GF-D8 (cell line): ENCODE measurements at places on chromosomes 5 and 9.

DNA sequence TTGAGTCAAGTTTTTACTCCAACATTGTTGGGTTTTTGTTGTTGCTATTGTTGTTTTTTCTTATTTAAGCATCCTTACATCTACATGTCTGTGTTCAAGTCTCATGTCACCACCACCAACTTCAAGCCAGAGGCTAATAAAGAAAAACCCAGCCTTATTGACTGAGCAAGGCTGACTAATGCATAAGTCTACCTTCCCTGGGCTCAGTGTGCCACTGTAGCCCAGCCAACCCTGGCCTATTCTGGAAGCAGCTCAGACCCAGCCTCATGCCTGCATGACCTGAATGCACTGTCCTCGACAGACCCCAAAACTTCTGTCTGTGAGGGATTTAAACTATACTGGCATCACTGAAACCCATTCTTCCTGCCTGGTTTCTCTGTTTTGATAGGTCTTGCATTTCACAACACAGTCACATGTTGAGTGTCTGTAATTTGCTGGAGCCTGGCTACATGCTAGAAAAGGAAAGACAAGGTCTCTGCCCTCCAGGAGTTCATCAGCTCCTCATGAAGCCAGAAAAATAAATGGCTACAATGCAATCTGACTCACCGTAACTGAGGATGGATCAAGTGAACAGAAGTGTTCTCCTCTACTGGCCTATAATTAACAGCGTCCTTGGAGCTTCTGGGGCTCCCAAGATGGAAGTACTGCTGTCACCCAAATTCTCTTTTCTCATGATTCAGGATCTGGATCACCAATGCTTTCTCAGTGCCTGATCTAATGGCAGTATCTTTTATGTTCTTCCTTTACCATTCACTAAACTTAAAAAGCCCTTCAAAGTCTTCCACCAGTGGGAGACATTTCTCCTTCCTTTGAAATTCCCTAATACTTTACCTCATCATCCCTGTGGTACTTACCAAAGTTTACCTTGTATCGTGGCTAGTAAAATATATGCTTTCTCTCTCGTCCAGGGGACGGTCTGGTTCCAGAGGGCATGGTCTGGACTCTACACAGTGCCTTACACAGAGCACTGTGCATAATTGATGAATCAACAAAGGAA is 103.9 kb upstream of the IFNE start:
- DNase-seq, result no peak

DNA sequence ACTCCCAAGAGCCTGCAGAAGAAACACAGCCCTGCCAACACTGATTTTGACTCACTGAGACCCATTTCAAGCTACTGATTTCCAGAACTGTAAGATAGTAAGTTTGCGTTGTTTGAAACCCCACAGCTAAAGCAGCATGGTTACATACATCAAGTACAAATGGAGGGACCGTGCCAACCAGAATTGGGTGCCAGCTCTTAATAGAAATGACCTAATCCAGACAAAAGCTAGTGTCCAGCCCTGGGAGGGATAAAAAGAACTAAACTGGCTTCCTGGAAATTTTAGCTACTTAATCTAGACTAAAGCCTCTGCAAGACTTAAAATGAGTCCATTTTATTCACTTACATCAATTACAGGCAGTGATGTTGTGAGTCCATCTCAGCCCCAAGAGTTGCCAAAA is 122.6 kb downstream of the ADAMTS12 start:
- DNase-seq, result no peak

DNA sequence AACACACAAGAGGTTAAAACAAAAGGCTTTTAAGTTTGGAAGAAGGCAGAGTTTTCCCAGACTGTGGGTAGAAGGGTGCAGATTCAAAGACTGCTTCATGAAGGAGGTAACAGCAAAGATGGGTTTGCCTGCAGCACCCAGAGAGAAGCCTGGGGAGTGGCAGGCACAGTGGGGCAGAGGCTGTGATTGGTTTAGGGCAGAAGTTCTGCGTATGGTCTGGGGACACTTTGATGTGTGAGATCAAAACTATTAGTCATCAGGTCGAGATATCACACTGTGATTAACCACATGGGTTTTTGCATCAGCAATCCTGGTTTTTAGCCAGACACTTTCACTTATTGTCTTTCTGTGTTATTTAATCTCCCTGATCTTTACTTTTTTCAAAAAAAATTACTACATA is 188.8 kb upstream of the GLRA1 start:
- DNase-seq, result no peak

DNA sequence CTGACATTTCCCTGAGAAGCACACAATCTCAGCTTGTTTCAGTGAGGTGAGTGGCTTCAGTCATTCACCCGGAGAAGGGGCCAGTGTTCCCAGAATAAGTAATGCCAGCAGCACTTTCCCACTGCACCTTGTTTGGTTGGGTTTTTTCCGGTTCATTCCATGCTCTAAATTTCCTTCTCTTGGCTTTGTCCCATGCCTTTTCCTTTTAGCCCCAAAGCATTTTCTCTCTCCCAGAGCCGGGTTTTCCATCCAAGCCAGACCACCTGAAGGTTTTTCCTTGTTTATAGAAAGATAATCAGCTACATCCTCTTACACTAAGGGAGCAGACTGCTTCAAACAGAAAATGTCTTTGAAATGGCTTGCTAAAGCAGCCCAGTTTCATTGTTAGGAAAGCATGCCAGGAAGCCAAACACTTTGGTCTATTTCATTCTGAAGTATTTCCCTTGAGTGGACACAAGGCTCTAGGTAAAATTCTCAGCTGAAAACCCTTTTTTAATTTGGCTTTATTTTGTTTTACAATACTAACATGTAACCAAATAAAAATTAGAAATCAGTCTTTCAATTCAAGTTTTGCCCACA is 501.6 kb downstream of the DTWD2 start:
- DNase-seq, result no peak

DNA sequence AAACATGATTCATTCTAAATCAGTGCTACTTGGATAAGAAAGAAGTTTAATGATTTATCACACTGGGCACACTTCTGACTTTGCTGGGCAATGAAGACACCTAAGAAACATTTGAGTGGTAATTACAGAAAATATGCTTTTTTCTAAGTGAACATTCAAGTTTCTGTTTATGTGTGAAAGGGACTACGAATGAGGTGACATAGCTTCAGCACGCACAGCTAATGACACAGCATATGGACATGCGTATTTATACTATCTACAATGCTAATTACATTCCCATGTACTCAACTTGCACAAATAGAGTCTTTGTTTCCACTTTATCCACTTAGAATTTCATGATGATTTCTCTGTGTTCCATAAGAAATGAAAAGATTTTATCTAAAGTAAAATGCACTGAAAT is 40.6 kb downstream of the FREM1 start:
- no peak for DNase-seq

- DNase-seq, result peak; percentile 72
Observed at GRCh38 chr5:171633776-171634470, 151.7 kb upstream of the SMIM23 start.

GRCh38 chr5:172045315-172045632 is 38.8 kb upstream of the FBXW11 start:
- no peak for DNase-seq

DNA sequence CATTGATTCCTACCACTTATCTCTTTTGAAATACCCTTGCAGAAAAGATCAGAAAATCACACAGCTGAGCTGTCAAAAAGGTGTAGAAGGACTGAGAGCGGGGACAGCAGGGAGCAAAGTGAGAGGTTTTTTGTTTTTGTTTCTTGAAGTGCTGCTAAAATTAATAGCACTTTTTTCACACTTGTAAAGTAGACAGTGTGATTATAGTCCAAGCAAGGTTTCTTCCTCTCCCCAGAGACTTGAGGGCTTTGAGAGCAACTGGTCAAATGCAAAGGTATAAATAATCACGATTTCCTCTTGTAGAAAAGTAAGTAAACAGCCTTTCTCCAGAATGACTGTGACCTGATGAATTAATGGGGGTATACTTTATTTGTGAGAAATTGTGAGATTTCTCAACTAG is 326.9 kb downstream of the ZNF608 start:
- no peak for DNase-seq

GRCh38 chr5:61200582-61201155 is 38.4 kb upstream of the SMIM15 start:
- no peak for DNase-seq

DNA sequence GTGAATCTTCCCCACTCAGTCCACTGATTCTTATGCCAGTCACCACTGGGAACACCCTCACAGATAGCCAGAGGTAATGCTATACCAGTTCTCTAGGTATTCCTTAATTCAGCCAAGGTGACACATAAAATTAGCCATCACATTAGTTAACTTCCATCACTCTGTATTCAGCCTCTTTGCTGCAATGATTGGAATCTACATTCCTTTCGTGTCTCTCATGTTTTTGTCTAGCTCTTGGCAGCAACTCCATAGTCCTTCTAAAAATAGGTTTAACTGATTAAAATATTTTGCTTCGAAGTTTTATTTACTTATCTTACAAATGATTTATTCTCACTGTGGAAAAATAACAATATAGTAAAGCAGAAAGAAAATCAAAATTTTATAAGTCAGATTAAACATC is 19.6 kb upstream of the RNF20 start:
- no peak for DNase-seq

GRCh38 chr9:38196714-38197113 is 127.7 kb upstream of the SHB start:
- no peak for DNase-seq

DNA sequence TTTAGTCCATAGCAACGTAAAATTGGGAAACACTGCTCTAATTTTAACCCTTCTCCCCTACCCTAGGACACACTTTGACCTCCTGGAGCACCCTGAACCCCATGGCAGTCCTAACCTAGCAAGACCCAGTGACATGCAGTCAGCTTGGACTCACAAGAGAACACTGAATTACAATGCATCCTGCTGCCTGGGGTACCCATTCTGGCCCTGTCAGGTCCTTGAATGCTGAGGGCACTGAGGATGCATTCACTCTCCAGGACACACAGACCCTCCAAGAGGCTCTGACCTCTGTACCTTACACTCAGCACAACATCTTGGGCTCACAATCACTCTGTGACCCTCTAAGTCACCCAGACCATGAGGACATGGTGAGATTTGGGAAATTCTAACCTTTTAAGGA is 1.8 kb upstream of the PROP1 start:
- no peak for DNase-seq

GRCh38 chr5:25090275-25090674 is 445.5 kb upstream of the CDH10 start:
- DNase-seq, result no peak

DNA sequence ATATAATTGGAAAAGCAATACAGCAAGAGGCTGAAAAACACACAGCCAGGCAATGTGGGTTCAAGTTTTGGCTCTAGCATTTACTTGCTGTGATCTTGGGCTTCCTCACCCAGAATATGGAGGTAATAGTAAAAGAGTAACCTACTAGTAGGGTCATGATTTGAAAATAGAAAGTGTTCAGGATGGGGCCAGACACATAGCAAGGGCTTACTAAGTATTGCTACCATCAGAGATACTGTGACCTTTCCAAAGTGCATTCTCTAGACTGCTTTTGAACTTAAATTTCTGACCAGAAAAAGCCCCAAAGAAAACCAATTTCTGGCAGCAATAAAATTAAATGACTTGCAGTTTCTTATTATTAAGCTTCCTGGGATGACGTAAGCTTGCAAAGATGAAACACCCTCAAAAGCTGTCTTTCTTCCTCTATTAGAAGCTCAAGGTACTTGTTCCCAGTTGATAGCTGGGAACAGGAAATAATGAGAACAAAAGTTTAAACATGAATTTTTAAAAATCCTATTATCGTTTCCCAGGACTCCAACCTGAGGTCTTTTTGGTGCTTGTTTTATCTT is 20.3 kb downstream of the SLC45A2 start:
- no peak for DNase-seq

- peak; percentile 51 for DNase-seq
Observed at GRCh38 chr9:77456829-77457437, 191.2 kb downstream of the GNA14 start.

DNA sequence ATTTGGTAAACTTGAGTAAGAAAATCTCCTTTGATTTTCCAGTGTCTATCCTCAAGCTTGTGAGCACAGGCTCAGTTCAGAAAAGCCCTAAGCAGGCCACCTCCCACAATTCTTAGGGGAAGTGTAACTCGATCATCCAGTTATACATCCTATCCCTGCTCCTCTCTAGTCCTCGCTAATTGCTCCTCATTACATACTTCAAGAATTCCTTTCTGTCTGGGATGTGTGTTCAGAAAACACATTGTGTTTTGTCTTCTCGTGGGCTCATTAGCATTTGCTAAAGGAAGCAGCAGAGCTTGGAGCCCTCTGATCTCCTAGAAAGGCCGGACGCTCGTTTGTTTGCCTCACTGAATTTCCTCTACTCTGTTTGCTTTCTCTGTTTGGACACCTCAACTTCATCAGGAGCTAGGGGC is 268.2 kb upstream of the RFX3 start:
- no peak for DNase-seq

DNA sequence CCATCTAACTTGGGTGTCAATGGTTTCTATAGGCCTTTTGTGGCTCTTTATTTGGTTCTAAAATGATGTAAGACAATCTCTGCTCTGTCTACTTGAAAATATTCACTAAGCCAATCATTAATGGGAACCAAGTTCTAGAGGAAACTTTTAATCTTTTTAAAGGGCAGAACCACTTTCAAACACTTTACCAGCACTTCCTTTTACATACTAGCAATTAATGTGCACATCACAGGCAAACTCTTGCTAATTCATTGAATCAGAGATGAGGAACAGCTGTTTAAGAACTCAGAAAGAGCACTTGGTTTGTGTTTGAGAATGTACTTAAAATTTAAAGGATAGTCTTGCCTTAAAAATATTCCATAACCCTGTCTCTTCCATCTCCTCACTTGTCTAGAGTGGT is 83.4 kb downstream of the PAPPA start:
- no peak for DNase-seq

DNA sequence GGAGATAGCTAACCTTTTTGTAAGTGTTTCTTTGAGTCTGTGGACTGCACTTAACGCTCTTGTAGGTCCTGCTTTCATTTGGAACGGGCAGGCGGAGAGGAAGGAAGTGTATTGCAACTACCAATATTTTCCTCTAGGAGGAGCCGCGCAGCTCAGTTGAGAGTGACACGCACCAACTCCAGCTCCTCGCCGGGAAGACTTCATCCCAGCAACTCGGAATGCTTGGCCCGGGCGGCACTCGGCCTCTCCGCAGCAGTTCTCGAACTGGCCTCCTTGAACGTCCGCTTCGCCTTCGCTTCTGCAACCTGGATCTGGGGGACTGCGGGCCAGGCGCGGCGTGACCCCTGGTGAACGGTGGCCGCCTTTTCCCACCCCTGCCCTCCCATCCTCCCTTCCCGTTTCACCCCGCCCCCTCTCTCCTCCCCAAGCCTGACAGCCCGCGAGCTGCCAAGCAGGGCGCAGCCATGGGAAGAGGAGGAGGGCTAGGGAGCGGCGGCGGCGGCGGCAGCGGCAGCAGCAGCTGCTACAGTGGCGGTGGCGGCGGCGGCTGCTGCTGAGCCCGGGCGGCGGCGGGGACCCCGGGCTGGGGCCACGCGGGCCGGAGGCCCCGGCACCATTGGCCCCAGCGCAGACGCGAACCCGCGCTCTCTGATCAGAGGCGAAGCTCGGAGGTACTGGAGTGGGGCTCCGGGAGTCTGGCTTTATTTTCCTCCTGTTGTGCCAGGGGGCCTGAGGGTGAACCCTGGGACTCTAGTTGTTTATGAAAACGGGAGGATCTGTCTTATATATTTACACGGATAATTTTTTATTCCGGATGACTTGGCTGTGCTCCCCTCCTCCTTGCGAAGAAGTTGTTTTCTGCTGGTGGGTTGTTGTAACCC is at the start of gene GHR:
Gene GHR (plus strand): TSS at position 155 of the 881 bp plus-strand sequence. CDS start 142,436 bp downstream, outside the sequence.
- DNase-seq, result no peak

- no peak for DNase-seq
Observed at GRCh38 chr9:112761912-112762655, 11.5 kb downstream of the SNX30 start.

GRCh38 chr5:58456026-58456425 is 3.9 kb downstream of the PLK2 start:
- DNase-seq, result no peak
